Heart left ventricle (tissue), 16 donors: ENCODE measurements at places on chromosomes 6 and 20. TPM values are rescaled to one million over a fixed set of nuclear protein-coding genes. Genes with fewer than 3 reads are reported as not detected.

DNA sequence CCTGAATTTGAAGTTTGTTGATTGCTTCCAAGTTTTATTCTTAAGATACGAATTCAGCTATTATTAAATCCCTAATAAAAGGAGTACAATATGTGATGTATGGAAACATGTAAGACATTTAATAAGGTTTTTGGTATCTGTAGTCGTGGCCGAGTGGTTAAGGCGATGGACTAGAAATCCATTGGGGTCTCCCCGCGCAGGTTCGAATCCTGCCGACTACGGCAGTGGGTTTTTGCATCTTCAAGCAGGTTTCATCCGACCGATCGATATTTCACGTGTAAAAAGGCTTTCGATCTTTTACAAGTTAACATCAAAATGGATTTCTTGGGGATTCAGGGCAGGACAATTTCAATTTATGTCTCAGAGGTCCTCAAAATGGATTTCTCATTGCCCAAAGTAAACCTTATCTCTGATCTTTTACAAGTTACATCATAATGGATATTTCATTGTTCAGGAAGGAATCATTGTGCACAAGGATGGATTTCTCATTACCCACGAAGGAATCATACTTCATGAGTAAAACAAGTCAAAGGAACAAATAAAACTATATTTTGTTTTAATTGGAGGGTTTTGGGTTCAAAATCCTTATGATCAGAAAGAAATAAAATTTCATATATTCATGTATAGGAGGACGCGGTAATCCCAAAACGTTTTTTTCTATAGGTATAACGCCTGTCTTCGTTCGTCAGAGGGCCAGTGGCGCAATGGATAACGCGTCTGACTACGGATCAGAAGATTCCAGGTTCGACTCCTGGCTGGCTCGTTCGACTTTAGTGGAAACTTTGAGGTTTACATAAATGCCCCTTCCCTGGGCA is 37.3 kb upstream of the BTN3A2 start:
- no peak for DNase-seq

GRCh38 chr6:67219346-67219745 is 1415.7 kb upstream of the ADGRB3 start:
- DNase-seq: no peak

DNA sequence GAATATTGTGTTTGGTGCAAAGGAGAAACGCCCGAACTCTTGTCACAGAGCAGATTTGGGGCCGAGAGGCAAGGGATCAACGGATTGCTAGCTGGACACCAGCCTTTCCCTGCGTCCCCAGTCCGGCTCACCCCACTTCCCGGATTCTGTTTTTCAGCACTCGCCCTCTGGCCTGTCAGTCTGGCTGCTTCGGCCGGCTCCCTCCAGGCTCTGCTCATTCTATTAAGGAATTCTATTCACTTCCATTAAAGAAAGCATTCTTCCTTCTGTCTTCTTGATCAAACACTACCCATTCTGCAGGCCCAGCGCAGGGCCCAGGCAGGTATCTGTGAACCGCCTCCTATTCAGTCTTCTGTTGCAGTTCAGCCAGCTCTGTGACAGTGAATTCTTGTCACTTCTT is 91.7 kb downstream of the RNF182 start:
- no peak for DNase-seq

DNA sequence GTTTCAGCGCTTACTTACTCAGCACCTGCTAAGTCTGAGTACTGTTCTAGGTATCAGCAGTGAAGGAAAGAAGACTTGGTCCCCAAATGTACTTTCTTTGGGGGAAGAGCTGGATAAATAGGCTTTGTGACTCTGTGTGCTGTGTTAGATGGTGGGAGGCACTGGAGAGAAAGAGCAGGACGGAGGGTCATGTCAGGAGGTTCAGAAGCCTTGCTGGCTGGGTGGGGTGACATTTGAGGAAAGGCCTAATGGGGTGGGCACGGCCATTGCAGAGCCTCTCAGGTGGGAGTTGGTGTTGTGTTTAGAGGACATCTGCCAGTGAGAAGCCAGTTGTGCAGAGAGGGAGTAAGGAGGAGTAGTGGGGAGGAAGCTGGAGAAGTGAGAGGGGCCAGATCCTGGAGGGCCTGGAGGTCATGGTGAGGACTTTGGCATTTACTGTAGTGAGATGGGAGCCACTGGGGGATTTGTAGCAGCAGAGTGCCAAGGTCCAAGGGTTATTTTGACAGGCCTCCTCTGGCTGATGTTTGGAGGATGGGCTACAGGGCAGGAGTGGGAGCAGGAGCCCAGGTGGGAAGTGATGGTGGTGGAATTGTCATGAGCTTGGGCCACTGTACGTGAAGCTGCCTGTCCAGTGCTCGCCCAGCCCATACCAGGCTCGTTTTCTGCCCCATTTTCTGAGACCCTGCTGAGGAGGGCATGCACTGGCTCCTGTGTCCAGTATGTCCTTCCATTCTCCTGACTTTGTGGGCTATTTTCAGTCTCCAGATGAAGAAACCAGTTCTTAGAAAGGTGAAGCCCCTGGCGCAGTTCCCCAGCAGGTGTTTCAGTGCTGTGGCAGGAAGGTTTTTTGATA is 886 bp downstream of the SDCBP2 start:
- no peak for DNase-seq

- peak; percentile 50 for DNase-seq
These were observed 2.2 kb upstream of the TOMM6 start for GRCh38 chr6:41785254-41785653.

GRCh38 chr6:136643850-136644596 is 93.8 kb upstream of the MAP7 start:
- peak; percentile 89 for DNase-seq

DNA sequence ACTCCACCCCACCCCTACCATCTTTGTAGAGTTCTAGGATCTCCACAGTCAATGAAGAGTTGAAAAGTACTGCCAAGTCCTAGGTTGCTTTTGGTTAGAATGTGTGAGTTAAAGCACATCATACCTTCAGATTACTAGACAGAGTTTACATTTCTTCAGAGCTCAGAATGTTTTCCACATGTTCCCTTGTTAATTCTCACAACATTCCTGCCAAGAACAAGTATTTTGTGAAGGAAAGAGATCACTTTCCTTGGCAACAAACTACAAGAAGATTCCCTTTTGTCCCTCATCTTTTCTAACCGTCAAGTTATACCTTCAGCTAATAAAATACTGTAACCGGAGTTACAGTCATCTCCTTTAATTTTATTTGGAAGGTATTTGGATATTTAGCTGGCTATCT is 266.8 kb downstream of the ZFAND3 start:
- DNase-seq: no peak

The B3GAT2 gene
- total RNA-seq: not detected

- DNase-seq: no peak
These were observed 86.4 kb downstream of the OPRM1 start for GRCh38 chr6:154125421-154125820.
